Bronchial epithelial cell (primary cell): ENCODE measurements at places on chromosomes 12 and 14. TPM values are rescaled to one million over a fixed set of nuclear protein-coding genes. Genes with fewer than 3 reads are reported as not detected.

AQP5 gene
- total RNA-seq, result 1.3 and 9.9 TPM in 2 replicates

OR4E2 gene
- not detected in 2 replicates for total RNA-seq

CCDC198 gene
- not detected in 2 replicates for total RNA-seq

HIP1R gene
- total RNA-seq, result 36.1 TPM in 2 replicates

ATF7 gene
- total RNA-seq, result 5.3 and 6.4 TPM in 2 replicates

TTC9 gene
- total RNA-seq, result 5.3 and 9.7 TPM in 2 replicates

EML1 gene
- total RNA-seq, result 1.8 and 6.0 TPM in 2 replicates

BATF gene
- total RNA-seq, result 2.6 and 3.4 TPM in 2 replicates

HOXC9 gene
- total RNA-seq, result not detected in 2 replicates

FOXN4 gene
- total RNA-seq, result not detected in 2 replicates

LHX5 gene
- total RNA-seq, result 0.26 and 0.77 TPM in 2 replicates

ARMH4 gene
- under 0.01 and 0.51 TPM in 2 replicates for total RNA-seq

PSMA6 gene
- 159 and 222 TPM in 2 replicates for total RNA-seq

KLRC1 gene
- not detected in 2 replicates for total RNA-seq

CBLN3 gene
- 0.38 and 0.53 TPM in 2 replicates for total RNA-seq

CD163L1 gene
- not detected in 2 replicates for total RNA-seq

IFT81 gene
- total RNA-seq, result 5.8 and 9.5 TPM in 2 replicates

KLHL33 gene
- not detected in 2 replicates for total RNA-seq

OR6C6 gene
- not detected in 2 replicates for total RNA-seq

VSX2 gene
- not detected in 2 replicates for total RNA-seq

TAS2R10 gene
- total RNA-seq, result 0.26 TPM in 2 replicates

SLC4A8 gene
- total RNA-seq, result 0.26 and 0.64 TPM in 2 replicates

TAS2R42 gene
- total RNA-seq, result not detected in 2 replicates

SPRING1 gene
- 27.8 and 29.7 TPM in 2 replicates for total RNA-seq

KRT6B gene
- 287 and 1,881 TPM in 2 replicates for total RNA-seq

TSHR gene
- total RNA-seq, result not detected in 2 replicates

EFS gene
- 2.4 and 5.4 TPM in 2 replicates for total RNA-seq

SMIM41 gene
- total RNA-seq, result 0.13 and 0.26 TPM in 2 replicates

HOXC12 gene
- total RNA-seq, result not detected in 2 replicates

MFAP5 gene
- total RNA-seq, result 6.6 and 9.0 TPM in 2 replicates

SLC17A8 gene
- not detected in 2 replicates for total RNA-seq

ANO4 gene
- total RNA-seq, result 2.4 TPM in 2 replicates

ANHX gene
- not detected in 2 replicates for total RNA-seq
